ENCODE measurements at places on chromosomes 3 and 15.
A peak's percentile ranks its signal among the peaks of the same experiment; 100 is the strongest.

DNA sequence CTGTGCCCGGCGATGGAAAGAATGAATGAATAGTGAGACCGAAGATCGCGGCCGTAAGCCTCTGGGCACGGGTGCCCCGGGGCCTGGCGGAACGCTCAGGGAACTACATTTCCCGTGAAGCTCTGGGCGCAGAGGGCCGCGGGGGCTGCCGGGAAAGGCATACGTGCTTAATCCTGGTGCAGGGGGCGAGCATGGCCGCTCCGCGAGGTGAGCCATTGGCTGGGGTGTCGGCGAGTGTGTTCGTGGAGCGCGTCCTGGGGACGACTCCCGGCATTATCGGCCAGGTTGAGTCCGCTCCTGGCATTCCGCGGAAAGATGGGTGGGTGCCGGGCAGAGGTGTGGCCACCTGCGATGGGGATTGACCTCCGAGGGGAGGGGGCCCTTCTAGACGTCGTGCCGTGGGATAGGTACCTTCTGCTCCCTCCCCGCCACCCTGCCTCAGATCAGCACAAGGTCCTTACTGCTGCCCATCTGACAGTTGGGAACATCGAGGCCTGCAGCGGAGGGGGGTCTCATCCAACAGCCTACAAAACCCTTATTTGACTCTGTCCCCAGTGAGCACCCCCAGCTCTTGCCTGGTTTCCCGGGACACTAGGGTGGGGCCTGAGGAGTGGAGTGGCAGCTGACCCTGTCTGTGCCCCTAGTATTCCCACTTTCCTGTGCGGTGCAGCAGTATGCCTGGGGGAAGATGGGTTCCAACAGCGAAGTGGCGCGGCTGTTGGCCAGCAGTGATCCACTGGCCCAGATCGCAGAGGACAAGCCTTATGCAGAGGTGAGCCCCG is at the start of gene MPI:
TSS of gene MPI (plus strand) at position 160 of the 782 bp plus-strand sequence. CDS start at position 192, 32 bp downstream.
- peak; percentile 82 for DNase-seq

DNA sequence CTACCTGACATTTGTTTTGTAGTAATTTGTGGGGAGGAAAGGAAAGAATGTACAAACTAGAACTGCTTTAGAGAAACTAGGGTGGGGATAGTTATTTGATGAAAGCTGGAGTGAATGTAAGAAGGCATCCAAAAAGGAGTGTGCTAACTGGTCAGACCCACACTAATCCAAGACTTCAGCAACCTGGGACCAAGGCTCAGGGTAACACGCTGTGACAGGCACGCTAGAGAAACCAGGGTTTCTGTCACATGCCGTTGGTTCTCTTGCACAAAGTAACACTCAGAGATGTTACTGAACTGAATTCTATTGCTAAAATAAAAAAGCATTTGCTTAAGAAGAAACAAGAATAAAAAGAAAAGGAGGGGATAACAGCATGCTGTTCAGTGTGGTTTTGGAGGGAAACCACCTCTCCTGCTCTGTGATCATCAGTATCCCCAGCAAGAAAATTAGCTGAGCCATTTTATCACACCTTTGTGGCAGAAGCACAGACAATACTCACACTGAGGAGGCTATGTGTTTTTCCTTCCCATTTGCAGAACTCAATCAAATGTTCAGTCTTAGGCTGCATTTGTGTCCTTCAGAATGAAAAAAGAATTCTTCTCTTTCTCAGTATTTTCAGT is 2.8 kb upstream of the CCDC80 start:
- no peak for DNase-seq

- DNase-seq: no peak
Observed at GRCh38 chr15:83991163-83991562, 244.4 kb upstream of the GOLGA6L4 start.

DNA sequence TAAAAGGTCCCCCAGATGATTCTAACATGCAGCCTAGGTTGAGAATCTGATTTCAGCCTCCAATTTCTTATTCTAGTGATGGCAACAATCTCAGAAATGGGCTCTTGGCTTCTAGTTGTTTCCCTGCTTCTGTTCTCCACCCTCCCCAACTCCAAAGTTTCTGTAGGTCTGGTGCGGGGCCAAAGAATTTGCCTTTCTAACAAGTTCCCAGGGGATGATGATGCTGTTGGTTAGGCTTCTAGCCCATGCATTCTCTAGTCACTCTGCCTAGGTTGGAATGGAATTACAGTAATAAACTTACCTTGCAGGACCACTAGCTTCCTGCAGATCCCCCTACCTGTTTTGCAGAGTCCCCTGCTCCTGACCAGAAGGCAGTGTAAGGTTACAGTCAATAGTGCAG is 103.2 kb upstream of the PPP2R3A start:
- no peak for DNase-seq

GRCh38 chr3:193772422-193772763 is 179.4 kb downstream of the OPA1 start:
- DNase-seq: peak; percentile 90

DNA sequence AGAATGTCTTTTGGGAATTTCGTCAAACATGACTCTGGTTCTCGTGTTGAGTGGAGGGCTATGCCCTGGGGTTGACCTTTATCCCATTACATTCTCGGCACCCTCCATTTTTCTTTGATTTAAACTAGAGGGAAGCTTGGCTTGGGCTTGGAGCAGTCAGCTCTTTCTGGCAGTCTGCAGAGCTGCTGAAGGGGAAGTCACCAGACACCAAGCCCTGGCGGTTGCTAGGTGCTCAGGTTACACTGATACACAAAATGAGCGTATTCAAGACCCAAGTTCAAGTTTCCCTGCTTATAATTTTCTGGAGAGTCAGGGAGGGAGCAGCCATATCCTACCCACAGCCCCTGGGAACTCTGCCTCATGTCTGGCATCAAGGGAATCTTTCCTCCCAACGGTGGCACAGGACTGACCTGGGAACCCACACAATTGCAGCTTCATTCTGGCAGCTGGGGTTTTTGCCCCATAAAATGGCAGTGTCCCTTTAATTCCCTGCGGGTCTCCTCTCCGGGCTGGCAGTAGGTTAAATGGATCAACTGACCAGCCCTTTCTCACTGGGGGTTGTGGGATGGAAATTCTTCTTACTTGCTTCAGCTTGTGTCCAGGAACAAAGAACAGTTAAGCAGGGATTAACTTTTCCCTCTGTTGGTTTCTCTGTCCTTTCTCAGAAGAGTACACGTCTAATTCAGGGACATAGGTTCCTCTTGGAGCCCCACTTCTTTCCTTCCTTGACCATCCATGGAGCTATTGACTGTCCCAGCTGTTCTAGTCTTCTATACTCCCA is 110.0 kb upstream of the DLG1 start:
- no peak for DNase-seq

DNA sequence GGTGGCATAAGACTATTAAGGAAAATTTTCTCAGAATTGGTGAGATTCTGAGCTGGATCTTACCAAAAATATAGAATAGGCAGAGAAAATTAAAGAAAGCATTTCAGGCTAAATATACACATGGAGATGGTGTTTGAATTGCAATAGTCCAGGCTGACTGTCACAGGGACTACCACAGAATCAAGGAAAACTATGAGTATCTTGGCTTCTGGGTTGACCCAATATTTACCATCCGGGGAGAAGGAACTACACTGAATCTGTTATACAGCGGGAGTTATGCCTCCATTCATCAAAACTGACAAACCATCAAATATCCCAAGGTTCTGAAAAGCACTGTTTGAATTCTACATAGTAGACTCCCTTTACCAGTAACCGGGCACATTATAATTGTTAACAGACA is 102.2 kb downstream of the TUSC7 start:
- no peak for DNase-seq

DNA sequence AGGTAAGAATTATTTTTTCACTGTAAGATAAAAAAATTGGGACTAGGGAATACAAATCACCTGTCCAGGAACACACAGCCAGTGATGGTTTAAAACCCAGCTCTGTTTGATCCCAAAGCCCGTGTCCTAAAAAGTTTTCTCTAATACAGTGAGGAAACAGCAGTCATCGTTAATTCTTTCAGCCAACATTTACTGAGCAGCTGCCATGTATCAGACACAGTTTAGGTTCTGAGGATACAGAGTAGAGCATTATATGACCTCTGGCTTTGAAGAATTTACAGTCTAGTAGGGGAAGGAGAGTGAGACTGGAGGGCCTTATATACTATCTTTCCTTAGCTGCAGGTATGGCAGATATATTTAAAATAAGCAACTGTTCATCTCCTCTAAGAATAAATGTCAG is 82.7 kb downstream of the KCNMB2 start:
- no peak for DNase-seq

GRCh38 chr3:38655708-38656300 is 6.3 kb upstream of the SCN5A start:
- no peak for DNase-seq

GRCh38 chr15:77179541-77179998 is 108.7 kb upstream of the TSPAN3 start:
- DNase-seq: no peak

GRCh38 chr3:155859859-155860258 is 5.6 kb upstream of the SLC33A1 start:
- no peak for DNase-seq

DNA sequence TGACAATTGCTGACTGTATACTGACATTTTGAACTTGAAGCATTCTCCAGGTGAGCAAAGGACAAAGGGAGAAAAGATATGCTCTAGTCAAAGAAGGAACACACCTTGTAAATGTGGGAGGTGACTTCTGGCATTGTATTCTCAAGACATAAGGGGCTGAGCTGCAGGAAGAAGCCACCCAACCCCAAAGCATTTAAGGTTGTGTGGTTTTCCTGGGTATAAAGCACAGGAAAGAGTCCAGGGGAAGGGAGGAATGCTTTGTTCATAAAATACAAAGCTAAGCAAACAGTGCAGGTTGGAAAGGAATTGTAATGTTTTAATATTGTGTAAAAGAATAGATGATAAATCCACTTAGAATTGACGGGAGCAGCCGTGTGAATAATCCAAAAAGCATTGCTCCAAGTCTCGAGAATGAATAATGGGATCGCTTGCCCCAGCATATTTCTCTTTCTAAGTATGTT is 102.4 kb upstream of the LRIG1 start:
- DNase-seq: no peak

GRCh38 chr15:81029414-81030300 is 28.9 kb downstream of the TLNRD1 start:
- no peak for DNase-seq

- DNase-seq: no peak
Observed at GRCh38 chr3:30644615-30645014, 38.2 kb downstream of the TGFBR2 start.

- no peak for DNase-seq
Observed at GRCh38 chr3:106176734-106177133, 307.9 kb upstream of the CBLB start.

DNA sequence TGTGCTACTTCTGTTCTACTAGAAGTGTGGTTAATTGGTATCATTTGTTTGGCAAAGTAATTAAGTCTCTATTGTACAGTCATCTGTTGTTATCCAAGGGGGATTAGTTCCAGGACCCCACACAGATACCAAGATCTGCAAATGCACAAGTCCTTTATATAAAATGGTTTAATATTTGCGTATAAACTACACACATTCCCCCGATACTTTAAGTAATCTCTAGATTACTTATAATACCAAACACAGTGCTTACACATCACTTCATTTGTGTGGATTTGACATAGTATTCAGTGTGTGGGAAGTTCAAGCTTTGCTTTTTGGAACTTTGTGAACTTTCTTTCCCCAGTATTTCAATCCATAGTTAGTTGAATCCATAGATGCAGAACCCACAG is 50.5 kb upstream of the ABI3BP start:
- DNase-seq: no peak

DNA sequence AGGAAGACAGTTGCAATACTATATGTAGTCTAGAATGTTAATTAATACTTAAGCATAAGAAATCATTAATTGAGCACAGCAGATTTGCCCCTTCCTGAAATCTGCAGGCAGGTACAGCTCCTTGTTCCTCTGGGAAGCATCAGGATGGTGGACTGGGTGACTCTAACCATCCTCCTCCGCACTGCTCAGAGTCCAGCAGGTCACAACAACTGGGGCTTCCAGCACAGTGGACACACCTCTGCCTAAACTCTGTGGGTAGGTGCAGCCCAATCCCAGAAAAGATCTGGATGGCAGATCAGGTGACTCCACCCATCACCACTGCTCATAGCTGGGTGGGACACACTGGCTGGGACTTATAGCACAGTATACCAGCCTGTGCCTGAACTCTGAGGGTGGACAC is 189.9 kb upstream of the TMCO5A start:
- no peak for DNase-seq

DNA sequence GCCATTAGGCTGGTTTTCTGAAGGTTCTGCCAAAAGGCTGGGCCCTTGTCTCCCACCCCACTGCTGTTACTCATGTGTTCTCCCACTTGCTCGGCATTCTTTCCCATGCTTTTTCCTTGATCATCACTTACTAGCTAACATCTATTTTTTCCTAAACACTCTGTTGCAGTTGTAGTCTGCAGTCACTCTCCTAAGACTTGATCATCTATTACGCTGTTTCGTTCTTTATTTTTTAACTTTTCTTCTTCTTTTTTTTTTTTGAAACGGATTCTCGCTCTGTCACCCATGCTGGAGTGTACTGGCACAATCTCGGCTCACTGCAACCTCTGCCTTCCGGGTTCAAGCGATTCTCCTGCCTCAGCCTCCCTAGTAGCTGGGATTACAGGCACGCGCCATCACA is 176.3 kb downstream of the IGF1R start:
- DNase-seq: no peak

DNA sequence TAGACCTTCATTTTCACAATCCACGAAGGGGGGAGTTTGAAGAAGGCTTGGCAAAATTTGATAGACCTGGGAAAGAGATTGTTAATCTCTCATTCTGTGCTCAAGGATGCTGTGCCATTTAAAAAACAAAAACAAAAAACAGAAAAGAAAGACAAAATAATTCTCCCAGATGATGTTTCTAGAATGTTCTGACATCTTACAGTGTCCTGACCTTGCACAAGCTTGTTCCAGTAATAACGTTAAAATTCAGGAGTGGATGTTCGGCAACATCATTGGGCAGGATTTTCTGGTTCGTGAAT is 79.9 kb downstream of the SMAD3 start:
- DNase-seq: no peak

DNA sequence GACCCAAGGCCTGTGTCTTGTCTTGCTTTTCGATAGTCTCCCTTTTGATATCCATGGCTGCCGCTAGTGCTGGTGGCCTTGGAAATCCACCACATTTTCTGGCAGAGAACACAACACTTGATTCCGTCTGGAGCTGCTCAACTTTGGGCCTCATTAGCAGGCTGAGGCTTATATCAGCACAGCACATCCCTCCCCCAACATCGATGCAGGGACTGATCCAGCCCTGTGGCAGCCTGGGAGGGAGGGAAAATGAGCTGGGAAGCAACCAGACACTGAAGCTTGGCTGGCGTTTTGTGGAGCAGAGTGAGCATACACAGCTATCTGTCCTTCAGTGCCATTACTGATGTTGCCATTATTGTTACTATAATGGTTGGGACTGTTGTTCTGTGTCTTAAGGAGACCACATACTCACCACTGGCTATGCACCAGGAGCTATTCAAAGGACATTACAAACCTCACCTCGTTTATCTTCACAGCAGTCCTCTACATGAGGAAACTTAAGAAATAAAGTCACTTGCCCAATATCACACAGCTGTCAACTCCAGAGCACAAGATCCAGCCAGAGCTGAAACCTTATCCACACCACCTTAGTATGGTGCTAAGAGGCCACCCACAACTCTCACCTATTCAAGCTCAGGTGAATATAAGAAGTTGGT is 102.9 kb downstream of the SUCLG2 start:
- no peak for DNase-seq

All from neuronal stem cell (in vitro differentiated cells).